ENCODE measurements at places on chromosomes 11 and 22. TPM values are rescaled to one million over a fixed set of nuclear protein-coding genes. Genes with fewer than 3 reads are reported as not detected.

Gene RIMBP3C
- 0.49 TPM for total RNA-seq

Gene TUG1
- total RNA-seq: 17.5 TPM

Gene TEAD1
- 17.5 TPM for total RNA-seq

Gene CECR2
- total RNA-seq: 0.20 TPM

Gene CLMP
- 109 TPM for total RNA-seq

Gene BDNF
- 21.2 TPM for total RNA-seq

Gene PGR
- not detected for total RNA-seq

Gene FOLR2
- total RNA-seq: not detected

All from MG63 (cell line).